ENCODE measurements at places on chromosomes 16 and 17.
A peak's percentile ranks its signal among the peaks of the same experiment; 100 is the strongest.

DNA sequence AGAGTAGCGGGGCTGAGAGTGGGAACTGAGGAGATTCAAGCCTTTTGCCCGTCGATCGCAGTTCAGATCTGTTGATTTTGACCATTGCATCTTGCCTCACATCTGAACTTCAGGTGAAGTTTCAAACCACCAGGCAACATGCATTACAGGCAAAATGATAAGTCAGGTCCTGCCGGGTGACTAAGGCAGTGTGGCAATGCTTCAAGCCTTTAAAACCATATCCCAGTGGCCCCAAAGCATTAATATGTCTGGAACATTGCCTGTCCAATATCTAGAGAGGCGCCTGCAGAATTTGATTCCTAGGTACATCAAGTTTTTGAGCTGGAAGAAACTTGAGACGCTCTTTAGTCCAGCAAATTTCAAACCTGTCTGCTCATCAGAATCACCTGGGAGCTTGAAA lies 502.8 kb downstream of the MAF start:
- DNase-seq, result no peak

GRCh38 chr16:82005027-82005830 lies 6.0 kb downstream of the SDR42E1 start:
- peak; percentile 44 for DNase-seq

GRCh38 chr17:8019665-8020650 lies 17.5 kb downstream of the GUCY2D start:
- no peak for DNase-seq

- DNase-seq, result no peak
These were observed 279.0 kb upstream of the IRX5 start for GRCh38 chr16:54651440-54652195.

DNA sequence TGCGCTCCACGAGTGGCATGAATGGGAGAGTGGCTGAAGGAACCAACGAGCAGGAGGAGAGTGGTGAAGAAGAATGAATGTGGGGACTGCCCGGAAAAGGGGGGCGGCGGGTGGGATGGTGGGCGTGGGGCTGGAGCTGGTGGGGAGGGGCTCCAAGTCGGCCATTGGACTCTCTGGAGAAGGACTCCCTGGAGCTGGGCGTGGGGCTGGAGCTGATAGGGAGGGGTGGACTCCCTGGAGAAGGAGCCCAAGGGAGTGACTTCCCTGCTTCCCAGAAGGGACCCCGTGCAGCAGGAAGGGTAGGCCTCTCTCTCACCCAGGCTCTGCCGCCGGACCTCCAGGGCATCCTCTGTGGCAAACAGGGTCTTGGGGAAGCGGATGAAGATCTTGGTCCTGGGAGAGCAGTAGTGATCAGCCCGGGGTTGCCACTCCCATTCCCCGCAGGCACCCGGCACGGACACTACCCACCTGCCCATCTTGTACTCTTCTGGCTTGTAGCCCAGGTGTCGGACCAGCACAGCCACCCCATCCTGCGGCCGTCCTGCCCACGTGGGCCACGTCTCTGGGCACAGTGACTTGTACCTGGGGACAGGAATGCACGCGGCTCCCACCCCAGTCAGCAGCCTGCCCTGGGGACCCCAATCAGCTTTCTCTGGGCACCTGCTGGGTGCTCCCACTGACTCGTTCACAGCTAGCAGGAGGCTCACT lies 14.9 kb upstream of the CRK start:
- no peak for DNase-seq

- DNase-seq, result no peak
These were observed 17.4 kb downstream of the CPD start for GRCh38 chr17:30396129-30396528.

DNA sequence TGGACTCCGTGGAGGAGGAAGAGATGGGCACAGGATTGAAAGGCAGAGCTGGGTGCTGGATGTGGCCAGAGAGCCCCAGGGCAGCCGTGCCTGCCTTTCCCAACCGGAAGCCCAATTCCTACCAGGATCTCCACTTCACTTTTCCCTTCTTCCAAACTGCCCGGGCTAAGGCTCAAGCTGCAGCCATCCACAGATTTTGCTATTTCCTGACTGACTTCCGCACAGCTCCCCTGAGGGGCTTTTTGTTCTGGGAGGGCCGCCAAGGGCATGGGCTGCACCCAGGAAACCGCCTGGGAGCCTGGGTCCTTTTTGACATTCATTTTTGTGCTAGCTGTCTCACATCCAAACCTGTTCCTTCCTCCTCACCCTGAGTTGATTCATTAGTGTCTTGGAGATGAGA lies 4.2 kb downstream of the SHISA6 start:
- no peak for DNase-seq

DNA sequence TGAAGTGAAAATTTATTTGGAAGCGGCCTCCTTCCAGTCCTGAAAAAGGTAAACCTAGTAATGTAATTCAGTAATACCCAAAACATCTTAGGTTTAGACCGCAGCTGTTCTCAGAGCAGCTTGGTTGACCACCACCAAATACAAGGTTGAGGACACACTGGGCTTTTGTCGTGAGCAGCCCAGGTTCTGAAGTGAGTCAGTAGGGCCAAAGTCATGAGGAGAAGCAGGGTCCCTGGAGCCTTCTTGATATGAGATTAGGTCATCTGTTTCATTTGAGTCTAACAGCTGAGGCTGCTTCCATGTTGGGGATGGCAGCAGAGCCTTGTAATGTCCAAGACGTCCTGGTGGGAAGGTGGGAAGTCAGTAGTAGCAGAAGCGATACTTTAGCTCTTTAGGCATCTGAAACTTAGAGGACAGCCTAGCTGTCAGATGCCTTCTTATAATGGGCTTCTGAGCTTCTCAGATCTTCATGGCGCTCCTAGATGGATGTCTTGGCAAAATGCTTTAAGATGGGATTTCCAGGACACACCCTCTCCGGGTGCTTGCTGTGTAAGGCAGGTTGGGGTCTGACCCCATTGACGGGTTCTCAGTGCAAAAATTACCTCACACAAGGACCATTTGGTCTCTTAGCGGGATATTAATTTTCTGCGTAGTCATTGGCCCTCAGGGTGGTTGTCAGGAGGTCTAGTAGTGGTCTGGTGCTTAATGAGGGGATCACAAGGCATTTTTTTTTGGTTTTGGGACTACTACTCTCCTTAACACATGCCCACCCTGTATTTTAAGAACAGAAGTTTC lies 2.4 kb downstream of the ALKBH5 start:
- no peak for DNase-seq
